Activated CD4-positive, alpha-beta T cell treated with anti-CD3 and anti-CD28 coated beads, Interleukin-2, amount 10 ng/mL, durations not matched to agents 7 days and 5 days (primary cell): ENCODE measurements at places on chromosomes 7 and 10. TPM values are rescaled to one million over a fixed set of nuclear protein-coding genes. Genes with fewer than 3 reads are reported as not detected.

DNA sequence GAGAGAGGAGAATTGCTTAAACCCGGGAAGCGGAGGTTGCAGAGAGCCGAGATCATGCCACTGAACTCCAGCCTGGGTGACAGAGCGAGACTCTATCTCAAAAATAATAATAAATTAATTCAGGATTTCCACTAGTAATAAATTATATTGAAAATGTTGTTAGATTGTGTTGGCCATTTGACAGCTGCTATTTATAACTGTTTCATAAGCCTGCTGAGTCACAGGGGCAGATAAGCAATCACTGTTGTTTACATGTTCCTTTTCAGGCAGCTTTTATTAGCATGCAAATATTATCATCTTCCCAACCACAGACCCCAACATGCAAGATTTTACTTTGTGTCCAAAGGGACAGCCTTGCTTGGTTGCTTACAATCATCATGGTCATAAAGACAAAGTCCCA lies 49.5 kb upstream of the ZNF138 start:
- no peak for DNase-seq

DNA sequence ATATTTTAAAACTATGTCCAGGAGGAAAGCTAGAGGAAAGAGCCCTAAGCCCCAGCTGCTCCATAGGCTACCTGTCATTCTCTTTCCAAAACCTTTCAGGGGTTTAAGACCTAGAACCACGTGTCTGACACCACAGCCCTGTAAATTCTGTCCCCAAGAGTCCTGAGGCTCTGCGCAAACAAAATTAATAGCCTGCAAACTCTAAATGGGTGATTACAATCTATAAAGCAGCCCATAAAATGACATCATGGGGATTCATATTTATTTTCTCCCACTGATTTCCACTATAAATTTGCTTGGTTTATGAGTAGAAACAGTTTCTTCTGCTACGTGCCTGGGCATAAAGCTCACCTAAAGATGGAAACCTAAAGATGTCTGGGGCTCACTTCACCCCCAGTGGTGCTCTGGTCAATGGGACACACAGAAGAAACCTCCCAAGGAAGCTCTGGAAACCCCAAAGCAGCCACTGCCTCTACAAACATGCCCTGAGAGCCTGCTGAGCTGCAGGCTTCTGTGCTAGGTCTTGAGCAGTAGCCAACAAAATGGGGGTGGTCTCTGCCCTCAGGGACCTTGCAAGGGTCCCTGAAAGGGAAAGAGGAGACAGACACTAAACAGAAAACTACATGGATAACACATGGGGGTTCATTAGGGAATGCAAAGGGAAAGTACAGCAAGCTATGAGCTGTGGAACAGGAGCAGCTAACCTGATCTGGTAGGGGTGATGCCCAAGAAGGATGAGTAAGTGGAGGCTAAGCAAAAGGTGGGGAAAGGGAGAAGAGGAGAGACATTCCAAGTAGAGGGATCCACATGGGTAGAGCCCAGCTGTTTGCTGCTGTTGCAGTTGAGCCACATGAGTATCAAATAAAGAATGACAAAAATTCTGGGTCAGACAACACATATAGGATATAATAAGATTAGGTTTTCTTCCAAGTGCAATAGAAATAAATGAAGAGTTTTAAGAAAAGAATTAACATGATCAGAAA lies 331.7 kb downstream of the KCNMA1 start:
- no peak for DNase-seq

OR2A25 gene
- not detected for total RNA-seq

GRCh38 chr7:132758986-132759385 lies 182.7 kb upstream of the PLXNA4 start:
- DNase-seq: no peak

- DNase-seq: no peak
Observed at GRCh38 chr10:118017850-118018249, 28.9 kb downstream of the RAB11FIP2 start.

GRCh38 chr10:115969591-115969990 lies 303.4 kb downstream of the GFRA1 start:
- no peak for DNase-seq

PARD3 gene
- total RNA-seq: 1.0 TPM

DNA sequence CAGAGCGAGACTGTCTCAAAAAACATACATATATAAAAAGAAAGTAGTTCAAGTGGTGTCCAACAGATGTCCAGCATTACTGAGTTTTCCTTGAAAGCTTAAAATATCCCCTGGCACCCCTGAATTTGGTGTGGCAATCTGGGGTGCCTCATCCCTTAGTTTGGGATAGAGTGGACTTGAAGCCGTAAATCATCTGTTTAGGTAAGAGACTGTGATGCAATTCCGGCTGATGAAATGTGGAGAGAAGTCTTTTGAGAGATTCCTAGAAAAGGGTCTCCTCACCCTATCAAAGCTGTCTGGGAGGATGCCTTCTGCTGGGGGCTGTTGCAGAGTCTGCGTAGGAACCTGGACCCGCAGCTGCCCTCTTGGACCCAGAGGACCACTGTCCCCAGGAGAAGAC lies 408.0 kb downstream of the RPS24 start:
- no peak for DNase-seq

- DNase-seq: no peak
Observed at GRCh38 chr10:77727481-77727880, 89.9 kb upstream of the KCNMA1 start.

DNA sequence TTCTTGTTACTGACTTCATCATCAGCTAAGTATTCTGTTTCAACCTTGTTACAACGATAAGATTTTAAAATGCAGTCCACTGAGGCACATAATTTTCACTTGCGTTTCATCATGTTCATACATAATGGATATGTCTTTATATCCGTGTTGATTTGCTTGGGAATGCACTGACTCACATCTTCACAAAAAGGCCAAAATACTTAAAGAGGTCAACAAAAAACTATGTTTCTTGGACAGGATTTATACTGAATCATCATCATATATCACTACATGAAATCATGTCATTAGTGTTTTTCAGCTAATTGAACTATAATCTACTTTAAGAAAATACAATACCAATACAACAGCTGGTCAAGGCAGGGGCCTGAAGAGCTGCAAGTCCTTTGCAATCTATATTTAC lies 324.5 kb upstream of the KLF6 start:
- no peak for DNase-seq

DNA sequence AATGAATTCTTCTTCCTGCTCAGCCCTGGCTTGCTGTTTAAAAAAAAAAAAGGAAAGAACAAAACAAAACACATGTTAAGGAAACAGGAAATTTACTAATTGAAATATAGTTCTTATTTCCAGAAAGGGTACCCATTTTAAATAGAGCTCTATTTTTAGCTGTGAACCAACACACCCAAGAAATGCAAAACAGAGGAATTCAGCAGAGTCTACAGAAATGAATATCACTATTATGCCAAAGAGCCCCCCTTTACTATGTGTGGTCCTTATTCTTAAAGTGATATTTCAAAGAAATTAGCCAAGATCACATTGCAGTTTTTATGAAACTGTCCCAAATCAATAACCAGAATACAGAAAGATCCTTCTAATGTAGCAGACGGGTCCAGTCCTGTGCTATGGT lies 53.7 kb downstream of the CCDC6 start:
- no peak for DNase-seq

DNA sequence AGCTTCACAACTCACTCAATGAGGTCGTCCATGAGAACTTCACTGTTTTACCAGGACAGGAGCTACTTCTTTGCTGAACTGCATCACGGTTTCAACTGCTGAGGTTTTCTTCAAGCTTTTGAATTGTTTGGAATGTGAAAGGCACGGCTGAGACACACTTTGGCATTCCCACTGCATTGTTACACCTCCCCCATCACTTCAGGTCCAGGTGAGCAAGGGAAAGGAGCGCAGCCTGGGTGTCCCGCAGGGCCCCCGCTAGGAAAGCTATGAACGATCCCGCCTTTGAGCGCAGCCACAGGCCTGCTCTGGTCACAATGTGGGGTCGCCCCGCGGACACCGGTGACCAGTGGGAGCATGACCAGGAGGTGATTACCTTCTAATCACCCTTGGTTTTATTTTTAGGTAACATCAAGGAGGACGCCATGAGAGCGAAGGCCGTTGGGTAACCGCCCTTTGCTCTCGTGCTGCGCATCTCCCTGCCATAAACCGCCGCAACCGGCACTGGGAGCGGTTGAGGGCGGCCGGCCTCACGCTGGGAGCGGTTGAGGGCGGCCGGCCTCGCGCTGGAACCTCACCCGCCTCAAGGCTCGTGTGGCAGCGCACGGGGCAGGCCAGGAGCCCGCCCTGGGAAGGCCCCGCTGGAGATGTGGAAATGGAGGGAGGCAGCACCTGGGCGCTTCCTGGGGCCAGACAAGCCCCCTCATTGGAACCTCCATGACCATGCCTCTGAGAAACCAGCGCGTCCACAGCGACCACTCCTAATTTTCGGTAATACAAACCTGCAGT lies 50.9 kb upstream of the SGMS1 start:
- no peak for DNase-seq

DNA sequence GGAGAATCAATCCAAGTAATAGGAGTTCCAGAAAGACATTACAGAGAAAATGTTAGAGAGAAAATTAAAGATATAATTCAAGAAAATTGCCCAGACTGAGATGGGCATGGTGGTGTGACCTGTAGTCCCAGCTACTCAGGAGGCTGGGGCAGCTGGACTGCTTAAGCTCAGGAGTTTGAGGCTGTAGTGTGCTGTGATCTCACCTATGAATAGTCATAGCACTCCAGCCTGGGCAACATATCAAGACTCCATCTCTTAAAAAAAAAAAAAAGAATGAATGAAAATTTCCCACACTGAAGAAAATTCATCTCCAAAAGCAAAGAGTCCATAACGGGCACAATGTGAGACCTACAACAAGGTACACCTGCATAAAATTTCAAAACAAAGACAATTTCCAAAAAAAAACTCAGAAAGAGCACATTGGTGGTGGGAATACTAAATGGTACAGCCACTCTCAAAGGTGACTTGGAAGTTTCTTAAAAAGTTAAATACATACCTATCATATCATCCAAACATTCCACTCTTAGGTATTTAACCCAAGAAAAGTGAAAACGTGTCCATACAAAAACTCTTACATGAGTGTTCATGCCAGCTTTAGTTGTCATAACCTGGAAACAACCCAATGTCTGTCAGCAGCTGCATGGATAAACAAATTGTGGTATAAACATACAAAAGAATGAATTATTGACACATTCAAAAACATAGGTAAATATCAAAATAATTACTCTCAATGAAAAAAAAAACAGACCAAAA lies 6.9 kb upstream of the RGS10 start:
- no peak for DNase-seq

DNA sequence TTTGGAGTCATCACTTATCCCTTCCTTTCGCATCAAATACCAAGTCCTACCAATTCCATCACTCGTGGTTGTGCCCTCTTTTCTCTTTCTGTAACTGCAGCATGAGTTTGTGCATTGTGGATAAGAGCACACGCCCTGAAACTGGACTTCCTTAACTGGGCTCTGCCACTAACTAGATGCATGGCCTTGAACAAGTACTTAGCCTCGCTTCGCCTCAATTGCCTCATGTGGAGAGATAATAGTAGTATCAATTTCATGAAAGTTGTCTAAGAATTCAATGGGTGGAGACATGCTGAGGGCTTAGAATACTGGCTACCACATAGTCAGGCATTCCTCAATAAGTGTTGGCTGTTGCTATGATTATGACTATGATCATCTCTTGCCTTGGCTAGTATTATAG lies 41.5 kb downstream of the CFAP43 start:
- DNase-seq: no peak

DNA sequence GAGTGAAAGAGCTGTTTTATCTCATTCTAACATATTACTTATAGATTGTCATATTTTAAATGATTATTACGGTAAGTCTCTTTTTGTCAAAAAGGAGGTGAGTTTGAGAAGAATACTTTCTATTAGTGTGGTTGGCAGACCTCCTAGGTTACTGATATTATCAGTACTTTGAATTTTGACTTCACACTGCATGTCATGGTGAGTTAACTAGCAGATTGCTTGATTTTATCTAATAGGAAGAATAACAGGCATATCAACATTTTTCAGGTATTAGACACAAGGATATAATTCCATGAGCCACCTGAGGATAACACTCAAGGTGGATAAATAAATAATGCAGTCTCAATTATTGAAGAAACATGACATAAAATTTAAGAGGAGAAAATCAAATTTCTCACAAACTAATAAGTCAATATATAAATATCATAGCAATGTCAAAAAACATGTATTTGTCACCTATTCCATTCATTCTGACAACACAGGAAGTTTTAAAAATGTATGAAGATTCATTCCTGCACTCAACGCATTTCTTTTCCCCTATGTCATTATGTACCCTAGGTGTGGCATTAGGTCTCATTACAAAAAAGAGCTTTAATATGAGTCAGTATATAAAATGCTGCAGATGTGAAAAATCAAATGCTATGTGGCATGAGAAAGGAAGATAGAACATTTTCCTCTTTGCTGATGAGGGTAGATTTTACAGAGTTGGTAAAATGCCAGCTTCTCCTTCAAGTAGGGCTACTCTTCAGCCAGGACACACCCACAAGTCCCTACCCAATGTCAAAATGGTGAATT lies 1621.6 kb downstream of the REEP3 start:
- no peak for DNase-seq

- DNase-seq: peak; percentile 61
Observed at GRCh38 chr7:149126662-149127266, 640 bp upstream of the ZNF425 start.

DNA sequence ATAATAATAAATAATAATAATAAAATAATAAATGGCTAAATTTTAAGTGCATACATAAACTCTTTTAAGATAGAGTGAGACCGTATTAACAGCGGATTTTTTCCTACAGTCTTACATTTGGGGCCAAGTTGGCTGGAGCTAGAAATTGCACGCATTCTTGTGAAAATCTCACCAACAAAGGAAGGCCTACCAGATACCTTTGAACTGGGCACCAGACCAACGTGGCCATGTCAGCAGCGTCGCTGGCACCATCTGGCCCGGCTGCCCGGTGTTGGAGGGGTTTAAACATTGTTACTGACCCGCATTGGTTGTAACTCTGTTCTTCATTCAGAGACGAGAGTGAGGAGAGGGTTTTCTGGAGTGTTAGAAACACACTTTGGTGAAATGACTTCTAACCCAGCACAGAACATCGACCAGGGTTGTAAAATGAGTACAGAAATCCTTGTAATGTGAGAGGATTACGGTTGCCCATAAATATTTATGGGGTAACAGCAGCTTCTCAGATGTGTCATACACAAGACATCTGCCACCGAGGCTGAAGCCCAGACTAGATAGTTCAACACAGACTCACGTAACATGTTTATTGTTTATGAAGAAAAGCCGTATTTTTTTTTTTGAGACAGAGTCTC lies 34.6 kb upstream of the UNCX start:
- no peak for DNase-seq

DNA sequence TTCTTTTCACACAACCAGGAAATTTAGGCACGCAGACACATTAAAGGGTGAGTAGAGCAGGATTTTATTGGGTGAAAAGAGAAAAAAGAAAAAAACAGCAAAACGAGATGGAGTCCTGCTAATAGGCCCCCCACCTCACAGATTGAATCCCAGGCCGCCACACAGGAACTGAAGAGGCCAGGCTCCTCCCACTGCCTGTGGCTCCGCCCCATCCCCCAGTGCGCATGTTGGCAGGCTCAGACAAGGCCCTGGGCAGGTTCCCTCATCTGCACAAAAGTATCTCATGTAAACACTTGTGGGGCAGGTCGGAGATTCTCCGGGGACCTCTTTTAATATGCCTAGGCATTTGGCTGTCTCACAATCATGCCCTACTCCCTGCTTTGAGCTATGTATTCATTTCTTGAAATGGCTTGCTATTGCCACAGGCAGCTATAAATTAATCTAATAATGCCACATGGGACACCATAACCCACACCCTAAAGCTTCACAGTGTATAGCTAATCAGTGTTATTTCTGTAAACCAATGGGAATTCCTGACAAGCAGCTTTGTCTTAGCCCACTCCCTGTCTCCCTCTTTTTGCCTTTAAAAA lies 76.2 kb upstream of the KIF5B start:
- DNase-seq: no peak
